ENCODE measurements at places on chromosomes 4 and X.

- no peak for DNase-seq
These were observed 39.3 kb downstream of the NSUN7 start for GRCh38 chr4:40789031-40789430.

GRCh38 chrX:56798339-56798711, 69.3 kb downstream of the NBDY start:
- DNase-seq, result no peak

DNA sequence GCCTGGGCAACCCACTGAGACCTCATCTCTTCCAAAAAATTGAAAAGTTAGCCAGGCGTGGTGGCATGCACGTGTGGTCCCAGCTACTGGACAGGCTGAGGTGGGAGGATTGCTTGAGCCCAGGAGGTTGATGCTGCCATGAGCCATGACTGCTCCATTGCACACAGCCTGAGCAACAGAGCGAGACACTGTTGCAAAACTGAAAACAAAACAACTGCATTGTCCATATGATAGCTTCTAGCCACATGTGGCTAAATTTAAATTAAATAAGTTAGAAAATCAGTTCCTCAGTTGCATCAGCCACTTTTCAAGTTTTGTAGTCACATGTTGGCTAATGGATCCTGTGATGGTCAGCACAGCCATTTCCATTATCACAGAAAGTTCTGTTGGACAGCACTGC, 67.9 kb downstream of the GAB1 start:
- no peak for DNase-seq

DNA sequence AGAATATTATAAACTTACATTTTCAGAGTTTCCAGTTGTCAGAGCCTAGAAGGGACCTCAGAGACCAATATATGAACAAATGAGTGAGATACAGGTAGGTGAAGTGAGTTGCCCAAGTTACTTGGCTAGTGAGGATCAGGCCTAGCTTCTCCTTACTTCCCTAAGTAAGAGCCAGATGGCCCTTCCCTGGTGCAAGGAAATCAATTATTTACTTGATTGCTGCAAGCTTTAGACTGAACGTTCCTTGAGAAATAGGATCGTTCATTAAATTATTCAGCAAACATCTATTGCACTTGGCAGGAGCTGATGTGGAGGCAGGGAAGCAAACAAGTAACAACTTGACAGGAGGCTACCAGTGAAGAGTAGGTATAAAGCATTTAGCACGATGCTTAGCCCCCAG, 117.8 kb downstream of the EFHC2 start:
- no peak for DNase-seq

- DNase-seq, result no peak
These were observed 980.9 kb upstream of the DIAPH2 start for GRCh38 chrX:95703696-95704095.
